DMS153 (cell line): ENCODE measurements at places on chromosomes 4 and X.

DNA sequence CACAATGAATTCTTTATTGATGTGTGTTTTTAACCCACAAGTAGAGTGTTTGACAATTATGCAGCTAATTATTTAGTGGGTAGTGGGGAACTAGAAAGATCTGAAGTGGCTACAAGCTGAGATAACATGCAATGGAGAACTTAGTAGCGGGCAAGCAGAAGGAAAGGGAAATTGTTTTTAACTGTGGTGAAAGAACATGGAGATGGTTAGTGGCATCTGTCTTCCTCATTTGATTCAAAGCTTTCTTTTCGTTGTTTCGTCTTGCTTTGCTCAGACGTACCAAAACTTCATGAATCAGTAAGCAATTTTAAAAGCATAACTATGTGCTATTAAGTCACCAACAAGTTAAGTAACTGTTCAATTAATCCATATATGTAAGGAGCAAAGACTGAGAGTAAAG is 169.9 kb downstream of the BANK1 start:
- no peak for DNase-seq

DNA sequence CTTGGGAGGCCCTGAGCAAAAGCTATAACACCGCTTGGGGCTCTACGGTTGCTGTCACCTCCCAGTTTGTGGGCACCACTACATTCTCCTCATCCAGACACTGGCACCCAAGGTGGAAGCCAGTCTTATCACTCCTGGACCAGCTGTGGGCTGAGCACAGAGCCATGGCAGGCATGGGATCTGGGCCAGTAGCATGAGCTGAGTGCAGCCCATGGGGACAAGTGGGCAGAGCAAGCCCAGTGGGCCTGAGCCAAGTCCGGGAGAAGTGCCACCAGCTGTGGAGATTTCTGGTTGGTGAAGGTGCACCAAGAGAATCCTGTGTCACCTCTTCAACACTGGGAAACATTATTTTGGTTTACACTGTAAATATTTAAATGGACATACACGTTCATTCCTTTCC is 1013.0 kb downstream of the TECRL start:
- DNase-seq, result no peak

GRCh38 chr4:83821493-83821892 is 285.6 kb downstream of the GPAT3 start:
- DNase-seq, result no peak

DNA sequence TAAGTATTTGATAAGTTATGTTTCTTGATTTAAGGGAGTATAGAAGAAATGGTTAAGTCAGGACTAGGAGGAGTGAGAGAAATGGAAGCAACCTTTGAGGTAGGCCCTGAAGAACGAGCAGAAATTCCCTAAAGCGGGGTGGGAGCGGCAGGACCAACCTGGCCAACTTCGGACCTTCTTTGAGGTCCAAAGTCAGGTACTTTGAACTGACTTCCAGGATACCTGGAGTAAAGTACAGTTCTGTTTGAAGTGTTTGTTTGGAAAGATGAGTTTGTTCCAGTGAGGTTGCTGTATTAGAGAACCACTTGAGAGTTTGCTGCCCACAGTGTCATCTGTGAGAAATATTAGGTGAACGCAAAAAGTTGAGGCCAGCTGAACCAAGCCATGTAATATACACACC is 11.7 kb downstream of the RNF4 start:
- no peak for DNase-seq

DNA sequence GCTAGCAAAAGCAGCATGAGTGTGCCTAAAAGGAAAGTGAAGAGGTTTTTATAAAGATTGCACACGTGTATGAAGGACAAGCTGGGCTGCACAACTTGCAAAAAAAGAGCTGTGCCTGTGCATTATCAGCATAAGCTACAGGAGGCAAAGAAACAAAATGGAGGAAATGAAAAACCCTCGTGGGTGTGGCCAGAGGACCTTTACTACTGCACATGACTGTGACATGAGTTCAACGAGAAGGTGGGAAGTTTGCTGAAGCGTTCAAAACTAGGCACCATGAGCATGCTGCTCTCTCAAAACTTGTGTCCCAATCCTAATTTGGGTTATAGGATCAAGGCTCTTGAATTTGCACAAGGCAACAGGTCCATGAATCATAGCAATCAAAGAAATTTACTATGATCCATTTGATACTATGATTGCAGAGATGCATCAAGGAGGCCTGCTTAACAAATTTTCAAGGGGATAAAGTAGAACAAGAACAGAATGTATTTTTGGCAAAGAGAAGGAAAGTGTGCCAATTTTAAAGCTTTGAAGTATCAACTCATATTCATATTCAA is 38.1 kb upstream of the CXorf38 start:
- DNase-seq, result no peak

DNA sequence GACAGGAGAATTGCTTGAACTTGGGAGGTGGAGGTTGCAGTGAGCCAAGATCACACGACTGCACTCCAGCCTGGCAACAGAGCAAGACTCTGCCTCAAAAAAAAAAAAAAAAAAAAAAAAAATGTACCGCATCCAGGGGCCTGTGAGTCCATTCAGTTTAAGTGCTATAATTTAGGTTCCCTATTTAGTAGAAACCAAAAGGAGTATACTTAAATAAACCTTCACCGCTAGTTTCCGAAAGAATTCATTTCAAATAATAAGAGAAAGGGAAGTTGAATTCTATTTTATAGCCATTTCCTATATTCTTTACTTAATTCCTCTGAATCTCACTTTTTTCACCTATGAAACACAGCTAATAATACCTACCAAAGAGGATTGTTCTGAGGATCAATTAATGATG is 20.8 kb upstream of the LRBA start:
- peak; percentile 5 for DNase-seq

GRCh38 chr4:90081432-90082144 is 45.6 kb upstream of the CCSER1 start:
- no peak for DNase-seq

DNA sequence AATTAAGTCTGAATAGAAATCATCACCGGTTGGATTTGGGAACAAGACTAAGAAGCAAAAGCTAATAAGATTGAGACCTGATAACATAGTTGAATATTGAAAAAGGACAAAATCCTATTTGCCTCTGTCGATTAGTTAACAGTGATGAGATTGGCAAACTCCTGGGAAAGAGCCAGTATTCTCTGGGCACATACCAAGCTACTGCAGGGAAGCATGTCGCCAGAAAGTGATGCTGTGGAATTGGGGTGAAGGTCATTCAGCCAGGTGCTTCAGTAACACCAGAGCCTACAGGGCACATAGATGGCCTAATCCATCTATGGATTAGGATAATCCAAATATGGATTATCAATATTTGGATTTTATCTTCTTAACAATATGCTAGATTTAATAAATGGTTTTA is 44.0 kb downstream of the OSTC start:
- DNase-seq, result no peak

DNA sequence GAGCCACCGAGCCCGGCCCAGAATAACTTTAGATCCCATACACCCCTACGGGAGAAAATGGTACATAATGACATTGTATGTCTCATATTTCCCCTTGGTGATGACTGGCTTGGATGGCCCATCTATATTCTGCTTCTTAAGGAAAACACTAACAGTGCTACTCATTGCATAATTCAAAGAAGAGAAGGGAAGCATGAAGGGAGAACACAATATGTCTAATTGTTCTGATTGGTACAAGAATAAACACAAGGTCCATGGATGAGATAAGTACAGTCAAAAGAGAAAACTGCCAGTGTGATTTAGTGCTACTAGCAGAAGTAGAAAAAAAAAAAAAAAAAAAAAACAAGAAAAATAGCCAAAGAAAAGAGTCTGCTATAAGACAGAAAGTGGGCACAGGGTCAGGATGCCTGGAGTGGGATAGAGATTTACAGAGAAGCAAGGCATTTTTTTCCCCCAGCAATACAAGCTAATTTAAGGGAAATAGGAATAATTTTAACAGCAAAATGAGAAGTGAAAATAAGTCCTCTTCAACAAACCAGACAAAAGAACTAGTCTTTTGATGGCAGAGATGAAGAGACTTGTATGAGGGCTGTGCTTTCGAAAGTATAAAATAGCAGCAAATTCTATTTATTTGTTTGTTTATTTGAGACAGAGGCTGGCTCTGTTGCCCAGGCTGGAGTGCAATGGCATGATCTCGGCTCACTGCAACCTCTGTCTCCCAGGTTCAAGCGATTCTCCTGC is 96.5 kb upstream of the MAP3K15 start:
- no peak for DNase-seq

DNA sequence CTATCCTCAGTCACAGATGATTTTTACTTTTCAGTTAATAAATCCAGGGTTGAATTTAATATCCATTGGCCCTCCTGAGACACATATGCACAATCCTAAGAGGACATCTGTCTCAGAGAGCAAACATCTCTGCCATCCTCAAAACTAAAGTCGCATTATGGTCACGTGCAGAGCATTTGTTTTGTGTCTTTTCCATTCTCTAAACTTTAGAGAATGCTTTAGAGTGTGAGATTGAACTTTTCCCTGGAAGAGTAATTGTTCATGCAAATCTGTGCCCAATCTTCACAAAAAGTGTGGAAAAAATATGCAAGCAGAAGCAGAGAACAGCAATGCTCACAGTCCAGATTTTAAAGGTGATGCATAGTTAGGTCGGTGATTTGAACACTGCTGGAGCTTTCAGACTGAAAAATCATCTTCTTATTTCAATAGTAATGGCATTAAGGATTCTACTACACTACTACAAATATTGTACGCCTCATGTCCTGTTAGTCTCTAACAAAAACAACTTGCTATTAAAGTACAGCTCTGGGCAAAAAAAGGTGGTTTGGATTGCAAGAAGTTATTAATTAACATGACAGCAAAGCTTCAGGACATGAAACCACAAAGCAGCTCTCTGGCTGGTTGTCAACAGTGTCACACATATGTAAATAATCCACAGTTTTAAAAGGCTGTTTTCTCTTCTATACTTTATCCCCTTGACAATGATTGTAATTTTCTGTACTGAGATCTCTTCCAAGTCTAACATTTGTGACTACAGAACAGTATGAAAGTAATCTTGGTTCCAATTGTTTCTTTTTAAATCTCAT is 19.9 kb downstream of the DCHS2 start:
- DNase-seq, result no peak

DNA sequence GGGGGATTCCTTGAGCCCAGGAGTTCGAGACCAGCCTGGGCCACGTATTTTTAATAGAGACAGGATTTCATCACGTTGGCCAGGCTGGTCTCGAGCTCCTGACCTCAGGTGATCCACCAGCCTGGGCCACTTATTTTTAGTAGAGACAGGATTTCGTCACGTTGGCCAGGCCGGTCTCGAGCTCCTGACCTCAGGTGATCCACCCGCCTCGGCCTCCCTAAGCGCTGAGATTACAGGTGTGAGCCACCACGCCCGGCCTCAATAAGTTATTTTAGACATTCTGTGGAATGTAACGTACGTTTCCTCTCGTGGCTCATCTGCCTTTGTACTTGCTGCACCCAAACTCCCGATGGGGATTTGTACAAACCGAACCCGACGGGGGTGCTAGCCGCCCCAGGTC is 8.8 kb downstream of the ASMT start:
- DNase-seq, result no peak

- DNase-seq, result no peak
Measured at GRCh38 chrX:106331606-106332005, 163.5 kb downstream of the PWWP3B start.

- no peak for DNase-seq
Measured at GRCh38 chr4:8706216-8707044, 113.9 kb downstream of the CPZ start.

DNA sequence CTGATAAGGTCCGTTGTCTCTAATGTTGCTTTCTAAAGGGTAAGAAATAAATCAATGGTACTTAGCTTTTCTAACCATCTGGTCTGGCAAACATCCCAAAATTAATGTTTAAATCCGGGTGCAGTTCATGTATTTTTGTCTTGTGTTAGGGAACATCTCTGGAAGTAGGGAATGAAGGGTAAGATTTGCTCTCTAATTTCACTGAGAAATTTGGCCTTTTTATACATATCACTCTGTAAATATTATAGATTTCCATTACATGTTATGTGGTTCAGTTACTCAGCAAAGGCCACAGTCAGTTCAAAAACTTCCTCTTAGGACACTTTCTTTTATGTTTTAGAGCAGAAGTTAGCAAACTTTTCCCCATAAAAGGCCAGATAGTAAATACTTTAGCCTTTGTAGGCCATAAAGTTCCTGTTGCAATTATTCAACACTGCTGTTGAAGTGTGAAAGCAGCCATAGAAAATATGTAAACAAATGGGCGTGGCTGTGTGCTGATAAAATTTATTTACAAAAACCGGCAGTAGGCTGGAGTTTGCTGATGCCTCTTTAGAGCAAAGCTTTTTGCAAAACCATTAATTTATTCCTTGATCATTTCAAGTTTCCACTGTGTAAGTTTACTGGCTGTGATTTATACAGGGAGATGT is 218.1 kb downstream of the ANTXR2 start:
- peak; percentile 25 for DNase-seq

- no peak for DNase-seq
Measured at GRCh38 chrX:16251782-16252181, 84.5 kb downstream of the MAGEB17 start.

- no peak for DNase-seq
Measured at GRCh38 chr4:7383266-7383665, 51.5 kb downstream of the PSAPL1 start.

DNA sequence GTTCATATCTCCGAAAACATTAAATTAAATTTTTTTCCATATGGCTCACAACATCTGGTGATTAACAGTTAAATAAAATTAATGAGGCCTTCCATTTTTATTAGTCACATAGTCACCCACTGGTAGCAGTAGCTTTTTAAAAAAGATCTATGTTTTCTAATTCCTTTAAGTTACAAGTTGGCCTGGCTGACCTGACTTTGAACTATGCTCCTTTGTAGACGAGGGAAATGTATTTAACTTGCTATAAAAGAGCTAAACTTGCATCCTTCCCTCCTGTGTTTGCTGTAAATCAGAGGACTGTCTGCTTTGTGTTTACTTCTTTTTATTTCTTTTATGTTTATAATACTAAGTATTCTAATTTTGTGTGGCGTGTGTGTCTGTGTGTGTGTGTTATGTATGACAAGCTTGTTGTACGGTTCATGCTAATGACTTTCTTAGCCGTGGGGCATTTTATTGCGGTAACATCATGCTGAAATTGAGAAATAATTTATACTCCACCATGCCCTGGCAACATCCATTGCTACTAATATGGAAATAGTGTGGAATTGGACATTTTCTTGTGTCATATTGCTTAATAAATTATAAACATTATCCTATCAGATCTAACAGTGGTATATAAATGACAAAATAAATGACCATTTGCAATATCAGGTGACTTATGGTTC is 241.7 kb downstream of the SNCA start:
- no peak for DNase-seq

- DNase-seq, result peak; percentile 15
Measured at GRCh38 chrX:118459494-118459893, 36.1 kb upstream of the DOCK11 start.

DNA sequence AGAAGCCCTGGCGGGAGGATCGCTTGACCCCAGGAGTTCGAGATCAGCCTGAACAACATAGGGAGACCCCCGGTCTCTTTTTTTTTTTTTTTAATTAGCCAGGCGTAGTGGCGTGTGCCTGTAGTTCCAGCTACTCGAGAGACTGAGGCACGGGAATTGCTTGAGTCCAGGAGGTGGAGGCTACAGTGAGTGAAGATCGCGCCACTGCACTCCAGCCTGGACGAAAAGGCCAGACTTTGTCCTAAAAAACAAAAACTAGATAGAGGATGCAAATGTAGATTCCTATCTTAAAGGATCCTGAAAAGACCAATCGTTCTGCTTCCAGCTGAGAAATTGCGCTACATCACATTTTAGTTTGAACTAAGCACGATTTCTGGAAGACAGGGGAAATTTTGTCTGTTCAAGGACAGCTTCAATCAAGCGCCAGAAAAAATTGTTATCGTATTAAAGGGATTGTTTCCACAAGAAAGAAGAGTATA is 627 bp upstream of the HSD17B11 start:
- no peak for DNase-seq
